Islet precursor cell (in vitro differentiated cells): ENCODE measurements at places on chromosomes 7 and 10.
A peak's percentile ranks its signal among the peaks of the same experiment; 100 is the strongest.

GRCh38 chr10:12974078-12974477 is 27.4 kb downstream of the CCDC3 start:
- DNase-seq: no peak

DNA sequence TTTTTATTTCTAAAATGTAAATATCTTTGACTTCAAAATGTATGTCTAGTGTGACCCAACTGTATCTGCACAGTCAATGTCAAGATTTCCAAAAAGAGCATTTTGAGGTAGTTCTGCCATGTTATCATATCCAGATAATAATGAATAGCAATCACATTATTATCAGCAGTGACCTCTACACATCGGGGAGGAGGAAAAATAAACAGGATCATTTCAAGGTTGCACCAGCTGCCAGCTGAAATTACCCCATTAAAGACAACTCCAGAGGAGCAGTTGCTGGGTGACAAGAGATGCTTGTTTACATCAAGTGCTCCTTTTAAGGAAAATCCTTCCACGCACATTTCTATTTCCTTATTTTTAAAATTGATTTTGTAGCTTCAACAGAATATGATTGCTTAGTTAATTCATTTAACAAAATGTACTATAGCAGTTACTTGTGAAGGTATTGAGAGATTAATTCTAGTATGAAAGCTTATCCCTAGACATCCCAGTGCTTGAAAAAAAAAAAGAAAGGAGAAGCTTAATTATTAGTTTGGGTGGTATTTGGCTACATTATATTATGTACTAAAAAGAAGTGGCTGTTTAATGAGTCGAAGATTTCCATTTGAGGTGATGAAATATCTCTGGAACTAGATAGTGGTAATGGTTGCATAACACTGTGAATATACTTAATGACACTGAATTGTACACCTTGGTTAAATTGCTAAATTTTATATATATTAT is 19.3 kb upstream of the SLC35G1 start:
- no peak for DNase-seq

DNA sequence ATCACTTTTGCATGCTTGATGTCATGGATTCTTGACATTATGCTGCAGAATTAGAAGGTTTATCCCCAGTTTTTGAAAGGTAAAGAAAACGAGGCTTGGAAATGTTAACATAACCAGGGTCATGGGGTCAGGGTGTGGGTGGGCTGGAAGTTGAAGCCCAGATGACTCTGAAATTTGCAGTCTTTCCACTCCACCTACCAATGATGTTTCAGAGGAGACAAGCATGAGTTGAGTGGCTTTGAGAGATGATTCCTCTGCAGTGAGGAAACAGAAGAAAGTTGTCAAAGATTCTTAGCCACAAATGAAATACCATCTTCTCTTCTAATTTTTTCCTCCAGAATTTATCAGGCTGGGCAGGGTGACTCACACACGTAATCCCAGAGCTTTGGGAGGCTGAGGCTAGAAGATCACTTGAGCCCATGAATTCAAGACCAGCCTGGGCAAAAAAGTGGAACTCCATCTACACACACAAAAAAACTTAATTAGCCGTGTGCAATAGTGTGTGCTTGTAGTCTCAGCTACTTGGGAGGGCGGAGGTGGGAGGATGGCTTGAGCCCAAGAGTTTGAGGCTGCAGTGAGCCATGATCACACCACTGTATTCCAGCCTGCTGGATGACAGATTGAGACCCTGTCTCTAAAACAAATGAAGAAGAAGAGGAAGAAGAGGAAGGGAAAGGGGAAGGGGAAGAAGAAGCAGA is 239.1 kb upstream of the AUTS2 start:
- DNase-seq: no peak

DNA sequence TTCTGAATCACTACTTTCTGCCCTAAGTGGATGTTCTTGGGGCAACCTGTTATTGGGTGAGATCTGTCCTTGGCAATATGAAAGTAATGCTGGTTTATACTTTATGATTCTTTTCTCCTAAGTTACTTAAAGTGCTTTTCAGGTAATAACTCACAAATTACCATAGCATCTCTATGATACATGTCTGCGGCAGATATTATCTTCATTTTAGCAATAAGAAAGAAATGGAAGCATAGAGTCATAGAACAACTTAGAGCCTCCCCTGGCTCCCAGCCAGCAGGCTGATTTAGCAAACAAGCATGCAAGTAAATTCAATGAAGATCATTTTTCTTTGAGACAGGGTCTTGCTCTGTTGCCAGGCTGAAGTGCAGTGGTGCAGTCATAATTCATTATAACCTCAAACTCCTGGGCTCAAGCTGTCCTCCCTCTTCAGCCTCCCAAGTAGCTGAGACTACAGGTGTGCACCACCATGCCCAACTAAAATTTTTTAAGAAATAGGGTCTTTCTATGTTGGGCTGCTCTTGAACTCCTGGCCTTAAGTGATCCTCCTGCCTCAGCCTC is 38.1 kb upstream of the GRM8 start:
- DNase-seq: no peak

DNA sequence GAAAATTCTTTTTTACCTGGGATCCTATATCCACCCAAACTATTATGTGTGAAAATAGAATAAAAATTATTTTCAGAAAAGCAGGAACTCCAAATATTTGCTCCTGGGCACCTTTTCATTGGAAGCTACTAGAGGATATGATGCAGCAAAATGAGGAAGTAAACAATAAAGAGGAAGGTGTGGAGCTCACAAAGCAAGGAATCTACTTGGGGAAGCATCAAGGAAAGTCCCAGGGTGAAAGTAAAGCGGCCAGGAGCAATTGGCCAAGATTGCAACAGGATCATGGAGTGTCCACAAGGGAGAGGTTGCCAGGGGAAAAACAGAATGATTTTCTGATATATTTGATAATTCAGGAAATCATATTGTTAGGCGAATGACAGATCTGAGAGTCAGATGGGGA is 80.8 kb downstream of the CARD11 start:
- no peak for DNase-seq

- no peak for DNase-seq
These were observed 86.7 kb downstream of the MDFIC start for GRCh38 chr7:115008465-115009114.

DNA sequence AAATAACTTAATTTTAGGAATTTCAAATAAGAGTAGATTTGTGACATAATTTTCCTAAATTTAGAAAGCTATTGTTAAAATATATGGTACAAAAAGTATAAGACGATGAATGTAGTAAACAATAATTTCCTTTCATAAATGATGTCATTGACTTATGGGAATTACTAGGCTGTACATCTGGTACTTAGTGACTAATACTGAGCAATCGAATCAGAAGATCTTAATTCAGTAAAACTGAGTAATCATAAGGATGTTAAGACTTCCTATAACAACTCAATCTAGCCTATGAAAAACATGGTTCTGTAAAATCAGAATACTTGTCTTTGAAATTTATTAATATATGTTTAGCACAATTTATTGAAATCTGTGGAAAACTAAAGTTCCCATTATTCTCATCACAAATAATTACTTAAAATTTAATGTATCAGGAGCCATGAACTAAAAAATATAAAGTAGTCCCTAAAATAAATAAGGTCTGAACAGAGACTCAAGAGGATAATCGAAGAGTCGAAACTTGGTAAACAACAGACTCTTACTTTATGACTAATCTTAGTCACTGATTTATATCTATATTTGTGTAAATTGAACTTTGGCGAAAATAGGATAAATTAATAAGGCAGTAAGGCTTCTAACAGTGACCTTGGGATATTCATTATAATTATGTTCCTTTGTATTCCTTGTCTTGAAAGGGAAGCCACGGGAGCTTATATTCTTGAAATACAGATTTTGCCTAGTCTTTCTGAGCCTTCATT is 142.1 kb downstream of the HGF start:
- no peak for DNase-seq

DNA sequence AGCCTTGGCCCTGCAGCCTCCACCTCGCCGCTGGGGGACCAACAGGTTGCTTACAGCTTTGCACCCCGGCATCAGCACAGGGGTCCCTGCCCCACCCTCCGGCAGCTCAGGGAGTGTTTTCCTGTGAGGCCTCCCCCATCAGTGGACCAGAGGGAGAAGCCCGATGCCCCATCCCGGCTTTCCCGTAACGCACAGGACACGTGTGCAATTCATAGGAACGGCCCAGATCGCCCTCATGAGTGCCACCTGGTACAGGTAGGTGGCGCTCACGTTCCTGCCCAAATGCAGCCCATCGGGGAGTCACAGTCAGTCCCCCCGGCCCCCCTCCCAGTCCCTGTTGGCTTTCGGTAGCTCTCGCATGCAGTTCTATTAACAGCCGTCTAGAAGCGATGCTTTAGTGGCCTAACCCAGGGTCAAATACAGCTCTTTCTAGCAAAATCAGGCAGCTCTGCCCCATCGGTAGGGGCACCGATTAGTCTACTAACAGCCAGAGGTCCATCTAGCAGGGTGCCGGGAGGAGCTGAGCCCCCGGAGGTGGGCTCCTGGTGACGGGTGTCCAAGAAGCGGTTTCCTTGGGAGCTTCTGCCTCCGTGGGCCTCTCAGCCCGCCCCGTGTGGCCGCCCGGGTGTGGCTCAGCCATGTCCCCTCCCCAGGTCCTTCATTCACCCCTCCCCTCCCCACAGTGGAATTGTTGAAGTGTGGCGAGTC is 48.4 kb upstream of the GTF2IRD1 start:
- DNase-seq: peak; percentile 62

DNA sequence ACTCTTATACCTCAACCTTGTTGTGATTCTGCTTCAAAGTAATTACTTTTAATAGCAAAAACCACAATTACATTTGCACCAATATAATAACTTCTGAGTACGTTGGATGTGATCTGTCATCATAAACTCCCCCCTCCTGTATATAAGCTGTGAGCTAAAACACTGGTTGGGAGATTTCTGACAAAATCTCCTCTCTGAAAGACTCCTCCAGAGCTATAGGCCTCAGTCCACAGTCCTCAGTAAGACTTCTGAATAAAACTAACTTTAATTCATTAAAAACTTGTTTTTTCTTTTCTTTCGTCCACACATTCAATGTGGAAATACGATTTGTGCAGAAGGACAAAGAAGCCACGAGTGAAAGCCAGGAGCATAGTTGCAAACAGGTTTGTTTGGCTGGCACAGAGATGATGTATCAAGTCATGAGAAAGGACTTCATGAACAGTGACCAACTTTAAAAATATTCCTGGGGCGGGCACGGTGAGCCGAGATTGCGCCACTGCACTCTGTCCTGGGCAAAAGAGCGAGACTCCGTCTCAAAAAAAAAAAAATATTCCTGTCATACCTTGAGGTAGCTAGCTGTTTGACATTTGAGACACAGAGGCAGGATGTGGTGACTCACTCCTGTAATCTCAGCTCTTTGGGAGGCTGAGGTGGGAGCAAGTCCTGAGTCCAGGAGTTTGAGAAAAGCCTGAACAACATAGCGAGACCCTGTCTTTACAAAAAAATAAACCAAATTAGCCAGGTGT is 91.1 kb upstream of the ARHGAP21 start:
- peak; percentile 67 for DNase-seq

GRCh38 chr7:156095908-156096539 is 283.8 kb upstream of the SHH start:
- DNase-seq: peak; percentile 23

- no peak for DNase-seq
These were observed 37.0 kb upstream of the LCOR start for GRCh38 chr10:96794836-96795733.

GRCh38 chr10:110946496-110946895 is 27.1 kb downstream of the SHOC2 start:
- DNase-seq: no peak

DNA sequence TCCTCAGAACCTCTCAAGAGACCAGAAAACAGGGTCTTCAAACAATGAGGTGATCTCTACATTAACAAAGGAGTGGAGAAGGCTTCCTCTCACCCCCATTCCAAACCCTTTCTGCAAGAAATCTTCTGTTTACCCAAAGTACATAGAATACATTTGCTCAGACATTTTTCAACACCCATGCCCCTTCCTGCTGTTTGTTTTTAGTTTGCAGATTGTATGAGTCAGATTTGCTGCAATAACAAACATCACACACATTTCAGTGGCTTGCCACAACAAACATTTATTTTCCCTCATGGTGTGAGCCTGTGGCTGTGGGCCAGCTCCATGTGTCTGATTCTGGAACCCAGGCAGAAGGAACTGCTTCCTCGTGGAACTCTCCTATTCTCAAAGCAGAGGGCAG is 68.2 kb upstream of the BAIAP2L1 start:
- DNase-seq: no peak

DNA sequence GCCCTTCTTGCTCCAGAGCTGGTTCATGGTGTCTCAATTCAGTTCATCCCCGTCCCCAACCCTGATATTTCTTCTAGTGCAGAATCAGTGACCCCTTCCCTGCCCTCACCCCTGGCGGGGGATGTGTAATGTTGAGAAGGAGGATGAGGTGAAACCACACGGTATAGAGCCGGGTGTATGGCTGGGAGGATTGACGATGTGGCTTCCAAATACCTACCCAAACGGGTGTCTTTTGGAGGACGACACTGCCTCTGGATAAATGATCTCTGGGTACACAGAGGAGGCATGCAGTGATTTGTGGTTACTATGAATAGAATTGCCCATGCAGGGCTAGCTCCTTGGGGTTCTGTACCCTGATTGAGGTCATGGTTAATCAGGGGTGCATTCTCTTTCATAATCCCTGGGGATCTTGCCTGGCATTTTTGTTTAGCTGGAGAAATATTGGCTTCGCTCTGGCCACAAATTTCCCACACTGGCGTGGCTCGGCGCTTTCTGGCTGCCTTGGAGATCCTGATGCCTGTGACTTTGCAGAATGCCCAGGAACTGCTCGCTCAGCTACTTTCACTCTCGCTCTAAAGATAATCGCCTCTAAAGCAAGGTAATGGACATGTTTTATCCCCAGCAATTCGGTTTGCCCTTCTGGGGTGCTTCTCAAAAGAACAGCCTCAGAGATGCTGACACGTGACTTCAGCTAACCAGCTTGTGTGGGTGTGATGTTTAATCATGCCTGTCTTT is 89.2 kb downstream of the RBM20 start:
- no peak for DNase-seq

DNA sequence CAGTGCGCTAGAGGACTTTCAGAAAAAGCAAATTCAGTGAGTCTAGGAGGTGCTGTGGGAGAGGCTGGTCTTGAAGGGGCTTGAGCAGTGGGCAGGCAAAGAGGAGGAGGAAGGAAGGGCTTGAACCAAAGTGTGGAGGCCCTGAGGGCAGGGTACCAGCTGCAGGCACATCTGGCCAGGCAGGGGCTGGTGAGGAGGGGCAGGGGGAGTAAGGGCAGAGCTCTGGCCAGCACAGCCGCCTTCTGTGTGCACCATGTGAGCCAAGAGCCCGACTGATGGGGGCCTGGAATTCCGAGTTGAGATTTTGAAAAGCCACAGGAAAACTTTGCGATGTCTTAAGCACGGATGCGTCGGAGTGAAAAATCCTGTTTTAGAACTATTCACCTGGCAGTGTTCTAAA is 74.5 kb downstream of the PRPF18 start:
- no peak for DNase-seq

DNA sequence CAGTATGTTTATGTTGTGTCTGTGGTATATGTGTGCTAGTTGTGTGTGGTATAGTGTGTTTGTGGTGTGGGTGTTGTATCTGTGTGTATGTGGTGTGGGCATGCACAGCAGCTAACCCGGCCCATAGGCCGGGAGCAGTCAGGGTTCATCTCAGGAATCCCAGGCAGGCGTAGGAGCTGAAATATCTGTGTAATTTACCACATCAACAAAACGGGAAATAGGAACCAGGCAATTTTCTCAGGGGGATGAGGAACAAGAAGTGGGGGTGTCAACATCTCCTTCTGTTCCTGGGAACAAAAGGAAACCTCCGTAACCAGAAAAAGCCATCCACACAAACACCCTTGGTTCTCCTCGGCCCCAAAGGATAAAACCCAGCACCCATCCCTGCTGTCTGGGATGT is 24.5 kb upstream of the ZNF488 start:
- DNase-seq: no peak

GRCh38 chr10:14554491-14555205 is 220.0 kb downstream of the FAM107B start:
- DNase-seq: no peak
